Activated CD4-positive, alpha-beta T cell treated with anti-CD3 and anti-CD28 coated beads, Interleukin-2, amount 50 U/mL, for 24 hours (primary cell): ENCODE measurements at places on chromosomes 2 and 18.

- no peak for DNase-seq
Measured at GRCh38 chr18:58091099-58091611, 47.1 kb downstream of the NEDD4L start.

DNA sequence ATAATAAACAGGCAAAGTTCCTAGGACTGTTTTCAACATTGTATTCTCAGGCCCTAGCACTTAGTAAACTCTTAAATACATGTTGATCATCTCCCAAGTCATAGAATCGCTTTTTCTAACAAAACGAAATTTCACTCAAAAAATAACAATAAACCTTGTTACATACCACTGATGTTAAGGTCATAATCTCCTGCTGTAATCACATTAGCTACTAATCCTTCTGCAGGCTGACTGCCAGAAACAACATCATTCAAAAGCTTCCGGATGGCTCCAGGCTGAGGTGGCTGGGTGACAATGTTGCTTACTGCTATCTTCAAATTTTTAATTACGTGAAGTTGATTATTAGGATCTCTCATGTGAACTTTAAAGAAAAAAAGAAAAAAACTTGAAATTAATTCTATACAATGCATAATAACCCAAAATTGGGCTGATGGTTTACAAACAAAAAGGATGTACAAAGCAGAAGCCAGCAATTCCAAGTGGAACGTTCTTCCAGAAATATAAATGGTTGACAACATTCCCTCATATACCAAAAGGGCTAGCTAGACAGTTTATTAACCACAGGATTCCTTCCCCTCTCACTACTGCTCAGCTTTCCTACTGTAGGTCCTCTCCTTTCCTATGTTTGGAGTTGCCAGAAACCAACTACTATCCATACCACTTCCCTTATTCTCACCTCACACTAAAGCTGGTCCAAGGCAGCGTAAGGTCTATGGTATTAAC, 11.6 kb downstream of the TRAPPC8 start:
- no peak for DNase-seq

- no peak for DNase-seq
Measured at GRCh38 chr2:48173141-48173540, 266.8 kb upstream of the FBXO11 start.

GRCh38 chr2:10504994-10505820, 57.1 kb upstream of the ODC1 start:
- no peak for DNase-seq

DNA sequence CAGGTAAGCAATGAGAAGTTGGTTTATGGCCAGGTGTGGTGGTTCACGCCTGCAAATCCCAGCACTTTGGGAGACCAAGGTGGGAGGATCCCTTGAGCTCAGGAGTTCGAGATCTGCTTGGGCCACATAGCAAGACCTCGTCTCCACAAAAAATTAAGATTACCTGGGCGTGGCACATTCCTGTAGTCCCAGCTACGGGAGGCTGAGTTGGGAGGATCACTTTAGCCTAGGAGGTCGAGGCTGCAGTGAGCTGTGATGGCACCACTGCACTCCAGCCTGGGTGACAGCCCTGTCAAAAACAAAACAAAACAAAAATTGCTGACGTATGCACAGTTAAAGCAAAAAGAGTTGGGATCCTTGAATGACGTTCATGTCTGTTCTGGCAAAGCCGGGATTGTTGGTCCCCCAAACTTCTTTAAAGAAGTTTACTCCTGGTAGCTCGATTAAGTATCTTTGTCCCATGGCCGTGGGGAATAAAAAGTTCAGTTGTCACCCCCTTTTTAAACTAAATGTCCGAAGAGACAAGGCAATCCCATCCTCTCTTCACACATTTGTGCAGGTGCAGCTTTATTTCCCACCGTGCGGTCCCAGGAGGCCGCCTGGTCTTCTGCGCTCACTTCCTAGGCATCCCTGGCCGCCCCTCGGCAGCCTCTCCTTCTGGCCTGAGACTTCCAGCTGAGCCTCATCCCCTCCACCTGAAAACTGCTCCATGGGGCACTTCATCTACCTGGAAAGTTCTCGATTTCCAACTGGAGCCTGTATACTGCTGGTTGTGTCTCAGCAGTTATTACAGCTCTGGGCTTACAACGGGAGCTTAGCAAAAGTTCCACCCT, 762 bp upstream of the SPOPL start:
- no peak for DNase-seq

DNA sequence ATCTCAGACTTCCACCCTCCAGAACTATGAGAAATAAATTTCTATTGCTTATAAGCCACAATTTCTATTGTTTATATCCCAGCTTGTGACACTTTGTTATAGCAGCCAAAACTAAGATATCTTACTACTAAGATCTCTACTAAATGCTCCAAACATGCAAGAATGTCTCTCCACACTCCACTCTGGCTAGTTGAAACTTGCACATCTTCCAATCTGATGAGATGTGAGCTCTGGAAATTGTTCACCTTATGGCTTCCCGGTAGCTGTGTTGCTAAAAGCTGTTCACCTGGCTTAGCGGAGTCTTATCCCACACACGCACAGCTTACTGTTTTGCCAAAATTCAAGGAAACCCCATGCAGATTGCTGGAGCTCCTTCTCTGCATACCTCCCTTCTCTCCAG, 43.9 kb downstream of the PKDCC start:
- DNase-seq = no peak

- no peak for DNase-seq
Measured at GRCh38 chr2:152343426-152343825, 8.5 kb downstream of the FMNL2 start.

- DNase-seq = no peak
Measured at GRCh38 chr2:136538489-136538888, 226.9 kb upstream of the THSD7B start.

DNA sequence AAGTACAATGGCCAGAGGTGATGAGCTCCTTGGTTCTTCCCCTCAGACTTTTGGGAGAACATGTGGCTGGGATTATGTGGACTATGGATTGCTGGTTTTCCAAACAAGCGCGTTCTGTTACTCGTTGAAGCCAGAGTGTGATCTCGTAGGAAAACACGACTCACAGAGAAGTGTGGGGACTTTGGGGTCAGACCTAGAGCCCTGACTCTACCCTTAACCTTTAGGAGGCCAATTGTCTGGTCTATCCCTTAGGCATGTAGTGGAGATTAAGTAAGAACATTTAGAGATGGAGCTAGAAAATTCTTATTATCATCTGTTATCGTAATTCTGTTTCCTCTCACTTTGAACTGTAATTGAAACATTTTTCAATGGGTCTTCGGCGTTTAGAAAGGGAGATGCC, 35.8 kb downstream of the BCL2L11 start:
- no peak for DNase-seq

DNA sequence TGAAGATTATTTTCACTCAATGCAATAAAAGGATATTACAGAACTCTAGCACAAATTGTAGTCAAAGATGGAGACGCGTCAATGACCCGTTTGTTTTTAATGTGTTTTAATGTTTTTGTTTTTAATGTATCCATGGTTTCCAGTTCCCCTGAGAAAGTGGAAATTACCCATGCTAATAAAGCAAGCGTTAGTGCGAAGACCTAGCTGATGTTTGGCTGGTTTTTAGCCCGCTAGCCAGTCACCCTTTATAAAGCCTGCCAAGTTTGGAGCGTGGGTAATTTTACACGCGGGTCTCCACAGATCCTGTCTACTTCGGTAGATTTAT, 430 bp upstream of the CHMP1B start:
- no peak for DNase-seq

- no peak for DNase-seq
Measured at GRCh38 chr2:207269038-207269437, 103.3 kb upstream of the KLF7 start.

DNA sequence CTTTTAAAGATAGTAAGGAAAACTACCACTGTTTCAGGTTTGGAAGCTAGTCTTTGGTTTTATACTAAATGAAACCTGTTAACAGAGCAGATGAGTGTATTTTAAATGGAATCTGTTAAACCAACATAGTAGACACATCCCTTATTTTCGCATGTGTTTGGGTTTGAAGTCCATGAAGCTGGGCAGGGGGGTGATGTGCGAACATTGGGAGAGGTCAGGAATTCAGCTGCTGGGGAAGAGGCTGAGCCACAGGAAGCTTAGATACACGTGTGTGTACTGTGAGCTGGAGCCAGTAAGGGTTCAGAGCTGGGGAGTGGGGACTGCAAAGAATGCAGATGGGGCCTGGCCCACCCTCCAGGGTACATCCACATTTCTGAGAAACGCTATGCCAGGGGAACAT, 176.9 kb downstream of the VAPA start:
- no peak for DNase-seq

GRCh38 chr2:183594150-183594549, 469.9 kb downstream of the NUP35 start:
- DNase-seq = no peak

GRCh38 chr2:95271381-95271971, 2.8 kb upstream of the PROM2 start:
- DNase-seq = no peak

DNA sequence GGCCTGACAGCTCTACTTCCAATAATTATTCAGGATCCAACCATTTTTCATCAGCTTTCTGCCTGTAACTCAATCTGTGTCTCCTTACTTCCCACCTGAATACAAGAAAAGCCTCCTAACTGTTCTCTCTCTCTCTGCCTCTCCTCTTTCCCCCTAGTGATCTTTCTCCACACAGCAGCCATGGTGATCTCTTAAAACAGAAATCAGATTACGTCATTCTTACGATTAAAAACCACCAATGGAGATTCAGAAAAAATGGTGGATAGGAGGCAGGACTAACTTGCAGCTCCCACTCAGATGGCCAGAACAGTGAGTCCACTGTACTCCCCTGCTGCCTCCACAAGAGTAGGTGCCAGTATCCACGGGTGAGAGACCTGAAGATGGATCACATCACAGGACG, 431.7 kb downstream of the MBD2 start:
- DNase-seq = no peak

GRCh38 chr18:41928581-41928980, 26.5 kb upstream of the PIK3C3 start:
- DNase-seq = no peak

DNA sequence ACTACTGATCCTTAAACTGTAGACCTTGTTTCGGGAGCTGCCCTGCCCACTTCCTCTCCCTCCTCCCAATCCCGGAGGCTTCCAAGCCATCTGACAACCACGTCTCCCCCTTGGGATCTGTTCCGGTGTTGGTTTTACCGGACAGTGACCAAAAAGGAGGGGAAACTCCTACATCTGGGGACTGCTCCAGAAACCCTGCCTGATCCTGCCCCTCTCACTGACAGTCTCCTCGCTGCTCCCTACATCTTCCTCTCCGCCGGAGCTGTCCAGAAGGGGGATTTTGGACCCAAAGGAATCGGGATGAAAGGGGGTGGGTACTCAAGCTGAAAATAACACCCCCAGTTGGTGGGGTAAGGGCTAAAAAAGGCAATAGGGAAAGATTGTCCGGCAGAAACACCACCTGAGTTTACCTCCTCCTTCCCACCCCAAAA, 1.5 kb downstream of the INO80D start:
- no peak for DNase-seq

- no peak for DNase-seq
Measured at GRCh38 chr2:65361623-65362022, 70.8 kb downstream of the SPRED2 start.

GRCh38 chr2:235757212-235757611, 263.4 kb downstream of the AGAP1 start:
- no peak for DNase-seq

- no peak for DNase-seq
Measured at GRCh38 chr2:165794536-165794928, 485 bp upstream of the GALNT3 start.

GRCh38 chr18:21000667-21001066, 110.9 kb downstream of the ROCK1 start:
- no peak for DNase-seq

DNA sequence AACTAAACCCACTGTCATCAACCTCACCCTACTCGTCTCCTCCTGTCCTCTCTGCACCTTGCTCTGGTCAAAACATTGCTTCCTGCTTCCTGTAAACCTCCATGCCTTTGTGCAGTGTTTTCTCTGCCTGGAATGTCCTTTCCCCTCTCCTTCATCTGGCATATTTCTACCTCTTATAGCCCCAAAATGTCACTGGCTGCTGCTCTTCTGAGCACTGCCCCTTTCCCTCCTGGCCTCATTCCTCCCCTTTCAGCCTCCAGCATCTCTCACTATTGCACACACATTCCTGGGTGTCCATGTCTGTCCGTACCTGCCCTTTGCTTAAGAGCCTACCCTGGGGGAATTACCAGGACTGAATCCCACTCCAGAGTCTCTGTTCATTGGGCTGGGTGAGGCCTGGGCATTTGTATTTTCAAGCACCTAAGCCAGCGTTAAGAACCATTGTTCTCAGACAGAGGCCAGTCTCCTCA, 84.9 kb downstream of the MOGAT1 start:
- no peak for DNase-seq

DNA sequence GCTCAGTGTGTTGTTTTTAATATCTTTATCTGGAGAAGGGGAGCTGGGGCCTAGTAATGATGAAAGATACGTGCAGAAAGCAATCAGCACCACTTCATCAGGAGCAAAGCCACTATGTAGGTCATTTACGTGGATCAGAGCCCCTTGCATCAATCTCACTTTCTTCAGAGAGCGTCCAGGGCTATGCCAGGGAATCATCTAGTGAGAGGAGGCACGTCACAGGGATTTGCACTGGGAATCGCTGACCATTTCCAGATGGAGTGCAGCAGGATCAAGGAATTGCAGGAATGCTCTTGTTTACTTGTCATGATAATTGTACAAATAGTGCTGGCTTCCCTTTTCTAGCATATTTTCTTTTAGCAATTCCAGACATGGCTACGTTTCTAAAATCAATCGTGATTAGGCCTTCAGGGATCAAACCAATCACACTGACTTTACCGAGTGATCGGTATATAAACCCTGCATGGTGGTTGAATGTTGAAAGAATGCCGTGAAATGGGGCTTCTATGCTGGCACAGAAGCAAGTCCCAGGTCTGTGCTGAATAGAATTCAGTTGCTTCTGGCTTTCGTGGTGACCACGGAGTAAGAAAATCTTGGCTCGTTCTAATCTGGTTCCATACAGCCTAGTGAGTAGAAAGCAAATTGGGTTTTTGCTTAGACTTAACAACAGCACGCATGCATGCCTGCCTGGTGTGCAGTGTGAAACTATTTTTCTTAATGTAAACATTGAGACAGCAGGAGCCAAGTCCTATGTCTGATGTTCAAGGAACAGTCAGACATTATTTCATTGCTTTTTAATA, 122.8 kb downstream of the TMEM200C start:
- DNase-seq = no peak

GRCh38 chr18:54284981-54285785, 15.9 kb downstream of the POLI start:
- DNase-seq = no peak

- DNase-seq = no peak
Measured at GRCh38 chr2:203565076-203565475, 30.0 kb upstream of the RAPH1 start.
